HFFc6 (cell line): ENCODE measurements at places on chromosomes 4 and X. TPM values are rescaled to one million over a fixed set of nuclear protein-coding genes. Genes with fewer than 3 reads are reported as not detected.

The SUPT20HL1 gene
- total RNA-seq, result not detected in 3 replicates

GRCh38 chr4:48804584-48805301, 24.7 kb upstream of the FRYL start:
- DNase-seq, result no peak

- DNase-seq, result no peak
Measured at GRCh38 chr4:97139791-97140190, 1003.5 kb downstream of the STPG2 start.

The TLR2 gene
- not detected in 2 replicates for total RNA-seq

The SMIM31 gene
- total RNA-seq, result not detected in 2 replicates

The NIPAL1 gene
- total RNA-seq, result 0.28 to 0.84 TPM (median 0.82 TPM) in 3 replicates

- no peak for DNase-seq
Measured at GRCh38 chr4:153087671-153088194, 116.5 kb upstream of the TRIM2 start.

The MAN2B2 gene
- 42.5 to 47.2 TPM (median 45.9 TPM) in 3 replicates for total RNA-seq

The THAP6 gene
- 14.2 and 15.0 TPM in 2 replicates for total RNA-seq

DNA sequence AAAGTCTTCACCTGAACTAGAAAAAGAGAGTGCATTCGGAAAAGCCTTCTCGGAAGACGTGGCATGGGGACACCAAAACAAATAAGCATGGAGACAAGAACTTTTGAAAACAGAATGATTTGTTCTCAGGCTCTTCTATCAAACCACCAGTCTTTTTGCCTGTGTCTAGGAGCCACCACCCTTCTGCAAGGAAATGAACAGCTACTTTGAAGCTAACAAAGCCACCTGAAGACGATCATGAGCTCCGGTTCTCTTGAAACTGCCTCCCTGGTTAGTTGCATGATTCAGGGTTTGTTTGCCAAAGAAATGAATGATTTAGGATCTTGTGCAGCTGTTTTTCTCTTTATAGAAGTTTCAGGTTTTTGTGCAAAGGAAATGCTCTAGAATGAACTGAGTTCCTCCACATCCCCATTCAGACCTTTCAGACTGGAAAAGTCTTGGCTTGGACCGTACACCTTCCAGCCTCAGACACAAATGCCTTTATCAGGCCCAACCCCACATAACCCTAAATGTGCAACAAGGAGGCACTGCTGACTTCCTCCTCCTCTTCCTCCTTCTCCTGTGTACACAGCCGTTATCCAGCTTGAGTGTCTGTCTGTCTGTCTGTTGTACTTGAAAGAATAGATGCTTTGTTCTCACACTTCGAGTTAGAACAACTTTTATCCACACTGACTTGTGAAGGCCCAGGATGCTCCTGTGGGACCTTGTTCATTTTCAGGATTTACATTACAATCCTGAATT, 334.8 kb upstream of the KLF3 start:
- no peak for DNase-seq

The GPRASP1 gene
- total RNA-seq, result 0.53 to 0.94 TPM (median 0.92 TPM) in 3 replicates

The ARMCX2 gene
- total RNA-seq, result 104 to 163 TPM (median 161 TPM) in 3 replicates

- DNase-seq, result no peak
Measured at GRCh38 chr4:141079393-141079930, 53.8 kb downstream of the RNF150 start.

DNA sequence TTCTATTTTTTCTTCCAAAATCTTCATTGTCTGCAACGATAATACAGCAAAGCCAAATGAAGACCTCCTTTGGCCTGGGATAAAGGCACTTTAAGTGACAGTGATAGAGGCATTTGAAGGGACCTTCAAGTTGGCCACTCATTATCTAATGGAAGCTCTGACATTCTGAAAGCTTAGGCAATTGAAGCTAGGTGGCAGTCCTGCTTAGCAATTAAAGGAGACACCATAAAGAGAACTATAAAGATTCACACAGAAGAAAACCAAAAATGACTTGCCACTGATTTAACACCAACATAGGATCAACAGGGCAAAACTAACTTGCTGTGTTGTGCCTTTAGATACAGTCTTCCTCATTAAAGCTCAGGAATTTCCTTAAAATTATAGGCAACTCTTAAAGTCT, 103.3 kb upstream of the TSPAN7 start:
- no peak for DNase-seq
